ENCODE measurements at places on chromosomes 3 and 15.
A peak's percentile ranks its signal among the peaks of the same experiment; 100 is the strongest.

DNA sequence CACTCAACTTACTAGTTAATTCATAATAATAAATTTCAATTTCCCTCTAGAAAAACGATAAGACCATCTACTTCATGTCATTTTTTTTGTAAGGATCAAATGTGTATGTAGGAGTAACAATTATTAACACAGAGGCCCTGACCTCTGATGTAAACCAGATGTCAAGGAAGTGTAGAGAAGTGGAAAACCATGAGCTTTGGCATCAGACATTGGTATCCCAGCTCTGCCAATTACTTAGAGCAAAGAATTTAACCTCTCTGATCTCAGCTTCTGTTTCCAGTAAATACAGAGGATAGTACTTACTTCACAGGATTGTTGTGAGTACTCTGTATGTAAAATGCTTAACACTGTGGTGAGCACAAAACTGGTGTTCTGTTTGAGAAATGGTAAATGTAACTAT lies 17.5 kb downstream of the AQR start:
- DNase-seq, result no peak

GRCh38 chr15:96893159-96893906 lies 562.8 kb downstream of the NR2F2 start:
- no peak for DNase-seq

DNA sequence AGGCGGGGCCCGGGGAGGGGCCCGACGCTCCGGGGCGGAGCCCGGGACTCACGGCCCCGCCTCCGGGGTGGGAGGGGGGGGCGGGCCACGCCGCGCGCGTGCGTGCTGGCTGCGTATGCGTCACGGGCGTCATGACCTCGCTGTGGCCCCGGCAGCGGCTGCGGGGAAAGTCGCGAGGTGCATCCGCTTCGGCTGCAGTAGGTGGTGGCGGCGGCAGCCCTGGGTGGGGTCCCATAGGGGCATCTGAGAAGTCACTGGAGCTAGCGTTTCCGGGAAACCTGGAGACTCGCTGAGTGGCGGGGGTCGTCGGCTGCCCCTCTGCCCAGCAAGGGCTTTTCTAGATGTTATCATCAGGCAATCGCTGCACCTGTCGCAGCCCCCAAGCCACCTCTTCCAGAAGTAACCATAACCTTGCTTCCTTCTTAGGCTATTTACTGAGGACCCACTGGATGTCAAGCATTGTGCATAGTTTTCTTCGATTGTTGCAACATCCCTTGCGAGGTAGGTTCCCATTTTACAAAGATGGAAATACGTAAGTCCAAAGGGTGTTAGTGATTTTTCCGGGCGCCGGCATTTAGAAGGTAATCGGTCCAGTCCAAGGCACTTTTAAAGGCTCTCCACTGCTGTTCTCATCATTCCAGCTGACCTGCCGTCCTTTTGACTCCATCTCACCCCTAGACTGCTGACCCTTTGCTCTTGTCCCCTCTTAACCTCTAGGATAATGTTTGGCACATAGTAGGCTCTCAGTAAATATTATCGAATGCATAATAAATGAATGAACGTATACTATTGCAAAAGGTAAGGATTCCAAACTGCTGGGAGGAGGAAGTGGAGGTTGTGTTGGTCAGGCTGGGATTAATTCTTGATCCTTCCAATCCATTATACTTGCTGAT lies at the start of gene GDPGP1:
Gene GDPGP1, plus strand, starts transcription at position 114 of the 893 bp plus-strand sequence. CDS start 6,700 bp downstream, outside the sequence.
- DNase-seq, result peak; percentile 40

GRCh38 chr3:58164199-58164879 lies 46.4 kb downstream of the DNASE1L3 start:
- DNase-seq, result no peak

GRCh38 chr15:80550219-80550907 lies 144.7 kb upstream of the ABHD17C start:
- no peak for DNase-seq

- no peak for DNase-seq
Measured at GRCh38 chr15:49902685-49903501, 216.1 kb downstream of the ATP8B4 start.

DNA sequence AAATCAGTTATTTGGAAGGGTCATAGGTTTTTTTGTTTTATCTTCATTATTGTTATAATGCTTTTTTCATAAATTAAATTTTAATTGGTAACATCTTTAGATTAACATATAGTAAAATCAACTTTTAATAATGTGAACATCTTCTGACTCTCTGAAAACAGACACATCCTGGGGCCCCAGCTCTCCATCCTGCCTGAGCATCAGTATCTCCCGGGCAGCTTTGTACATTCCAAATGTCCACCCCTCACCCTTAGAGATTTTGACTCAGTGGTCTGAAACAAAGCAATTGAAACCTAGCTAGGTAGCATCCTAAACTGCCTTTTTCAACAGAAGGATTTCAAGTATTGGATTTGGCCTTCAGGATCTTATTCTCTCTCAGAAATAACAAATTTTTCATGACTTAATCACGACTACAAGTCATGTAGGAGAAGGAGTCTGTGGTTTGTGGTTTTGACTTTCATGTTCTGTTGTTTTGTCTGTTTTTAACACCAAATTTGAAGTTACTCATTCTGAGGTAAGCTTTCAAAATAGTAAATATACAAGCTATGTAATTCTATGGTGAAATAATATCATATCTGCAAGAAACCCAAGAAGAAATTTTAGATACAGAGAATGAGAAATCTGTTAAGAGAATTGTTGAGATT lies 147.3 kb upstream of the UBE2E2 start:
- DNase-seq, result peak; percentile 46

GRCh38 chr3:66598168-66598567 lies 97.3 kb upstream of the LRIG1 start:
- no peak for DNase-seq

DNA sequence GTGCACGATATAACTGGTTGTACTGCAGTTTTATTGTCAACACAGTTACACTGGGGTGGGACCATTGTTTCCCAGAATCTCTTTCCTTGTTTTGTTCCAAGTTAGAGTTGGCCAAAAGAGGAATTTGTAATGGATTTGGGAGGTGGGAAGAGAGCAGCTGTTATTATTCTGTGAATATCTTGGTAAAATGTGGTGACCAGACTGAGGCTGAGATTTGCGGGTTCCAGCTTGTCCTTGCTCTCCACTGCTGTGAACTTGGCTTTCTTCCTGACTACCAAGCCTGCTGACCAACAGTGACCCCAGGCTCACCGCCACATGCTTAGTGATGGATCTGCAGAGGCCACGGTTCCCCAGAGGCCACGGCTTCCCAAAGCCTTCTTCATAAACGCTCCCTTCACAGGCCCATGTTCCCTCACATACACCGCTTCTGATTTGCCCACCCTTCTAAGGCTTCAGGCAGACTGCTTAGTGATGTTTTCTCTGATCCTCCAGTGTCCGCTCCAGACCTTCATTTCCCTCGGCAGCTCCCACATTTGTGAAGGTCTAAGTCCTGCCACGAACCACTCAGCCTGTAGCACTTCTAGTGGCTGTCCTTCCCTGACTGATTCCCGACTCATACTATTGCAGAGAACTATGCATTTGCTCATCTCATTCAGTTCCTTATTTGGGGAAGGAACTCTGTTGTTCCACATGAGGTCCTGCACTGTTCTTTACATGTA lies 525.5 kb upstream of the RGMA start:
- DNase-seq, result no peak

DNA sequence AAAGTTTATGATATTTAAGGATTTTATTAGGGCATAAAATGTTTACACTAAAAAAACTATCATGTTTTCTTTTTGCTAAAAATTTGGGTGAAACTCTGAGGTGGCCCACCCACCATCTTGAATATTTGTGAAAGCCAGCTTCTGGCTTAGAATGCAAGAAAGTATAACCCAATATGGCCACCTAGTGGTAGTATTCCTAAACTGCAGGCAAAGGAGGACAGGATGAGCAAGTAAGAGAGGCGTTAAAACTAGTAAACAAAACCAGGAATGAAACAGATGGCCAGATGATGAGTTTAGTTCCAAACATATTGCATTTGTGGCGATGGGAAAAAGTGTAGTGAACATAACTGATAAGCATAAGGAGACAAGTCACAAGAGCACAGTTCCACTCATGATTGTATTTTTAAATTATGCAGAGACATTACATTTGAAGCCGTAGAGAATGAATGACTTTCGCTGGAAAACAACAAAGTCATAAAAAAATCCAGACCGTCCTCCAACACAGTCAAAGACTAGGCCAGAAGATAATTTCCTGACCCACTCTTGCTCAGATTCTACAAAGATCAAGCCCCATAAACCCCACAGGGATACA lies 103.3 kb upstream of the PRTG start:
- DNase-seq, result peak; percentile 78

DNA sequence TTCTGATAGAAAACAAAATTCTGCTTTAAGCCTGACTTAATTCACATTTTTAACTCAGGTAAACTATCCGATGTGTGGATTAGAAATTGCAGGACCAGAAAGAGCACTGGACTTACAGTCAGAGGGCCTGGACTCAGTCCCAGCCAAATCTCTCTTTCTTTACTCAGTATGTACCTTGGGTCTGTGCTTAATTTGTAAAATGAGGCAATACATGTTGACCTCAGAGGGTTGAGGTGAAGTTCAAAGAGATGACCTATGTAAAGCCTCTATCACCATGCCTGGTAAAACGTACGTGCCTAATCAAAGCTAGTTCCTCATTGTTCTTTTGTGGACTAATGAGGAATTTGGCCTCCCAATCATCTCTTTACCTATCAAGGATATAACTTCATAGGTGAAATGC lies 1.9 kb upstream of the BCL2A1 start:
- no peak for DNase-seq

- DNase-seq, result no peak
Measured at GRCh38 chr15:80478075-80478474, 73.9 kb downstream of the ARNT2 start.

DNA sequence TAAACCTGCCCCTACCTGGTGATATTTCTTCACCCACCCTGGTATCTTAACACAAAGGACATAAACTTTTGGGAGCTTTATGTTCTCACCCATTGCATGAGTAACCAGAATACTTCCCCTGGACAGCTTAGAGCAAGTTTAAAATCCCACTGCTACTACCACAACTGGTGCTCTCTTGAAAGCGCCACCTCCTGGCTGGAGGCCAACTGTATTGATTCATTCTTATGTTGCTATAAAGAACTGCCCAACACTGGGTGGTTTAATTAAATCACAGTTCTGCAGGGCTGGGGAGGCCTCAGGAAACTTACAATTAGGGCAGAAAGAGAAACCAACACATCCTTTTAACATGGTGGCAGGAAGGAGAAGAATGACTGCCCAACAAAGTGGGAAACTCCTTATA lies 592.4 kb downstream of the EPHA3 start:
- no peak for DNase-seq

DNA sequence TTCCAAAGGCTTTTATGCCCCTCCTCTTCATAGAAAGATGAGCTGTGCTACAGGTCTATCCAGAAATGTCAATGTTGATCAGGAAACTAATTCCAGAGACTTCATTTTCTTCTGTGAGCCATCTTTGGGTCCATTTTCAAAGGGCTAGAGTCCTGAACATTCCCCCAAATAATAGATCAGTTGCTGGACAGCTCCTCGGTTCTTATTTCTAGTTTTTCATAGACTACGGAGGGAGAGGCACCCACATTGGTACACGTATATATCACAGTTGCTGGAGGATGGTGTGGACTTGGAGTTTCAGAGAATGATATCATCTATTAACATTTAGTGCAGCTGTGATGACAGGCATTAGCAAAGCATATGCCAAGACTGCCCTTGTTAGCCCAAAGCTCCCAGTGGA lies 59.1 kb downstream of the AGBL1 start:
- no peak for DNase-seq

GRCh38 chr15:100114100-100114499 lies 227.7 kb downstream of the ADAMTS17 start:
- DNase-seq, result no peak

DNA sequence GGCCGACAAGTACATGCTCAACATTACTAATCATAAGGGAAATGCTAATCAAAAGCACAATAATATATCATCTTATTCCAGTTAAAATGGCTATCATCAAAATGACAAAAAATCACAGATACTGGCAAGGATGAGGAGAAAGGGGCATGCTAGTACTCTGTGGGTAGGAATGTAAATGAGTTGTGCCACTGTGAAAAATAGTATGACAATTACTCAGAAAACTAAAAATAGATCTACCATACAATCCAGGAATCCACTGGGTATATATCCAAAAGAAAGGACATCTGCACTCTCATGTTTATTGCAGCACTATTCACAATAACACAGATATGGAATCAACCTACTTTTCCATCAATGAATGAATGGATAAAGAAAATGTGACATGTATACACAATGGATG lies 1256.5 kb downstream of the SI start:
- DNase-seq, result no peak

GRCh38 chr3:143002083-143002712 lies 828 bp downstream of the U2SURP start:
- peak; percentile 69 for DNase-seq

DNA sequence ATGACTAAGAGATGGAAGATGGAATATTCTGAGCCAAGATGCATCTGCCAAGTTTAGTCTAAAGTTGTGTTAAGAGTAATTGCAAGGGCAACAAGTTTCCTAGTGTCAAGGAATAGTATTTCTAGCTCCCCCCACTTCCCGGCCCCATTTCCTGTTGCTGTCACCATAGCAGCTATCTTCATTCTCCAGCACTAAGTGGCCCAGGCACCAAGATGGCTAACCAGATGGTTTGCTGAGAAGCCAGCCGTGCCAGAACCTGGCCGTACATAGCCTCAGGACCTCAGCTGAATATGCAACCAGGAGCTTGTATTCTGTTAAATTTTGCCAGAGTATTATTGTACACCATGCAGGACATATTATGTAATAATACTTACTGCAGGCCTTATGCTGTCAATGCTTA lies 108.8 kb upstream of the UMPS start:
- no peak for DNase-seq

DNA sequence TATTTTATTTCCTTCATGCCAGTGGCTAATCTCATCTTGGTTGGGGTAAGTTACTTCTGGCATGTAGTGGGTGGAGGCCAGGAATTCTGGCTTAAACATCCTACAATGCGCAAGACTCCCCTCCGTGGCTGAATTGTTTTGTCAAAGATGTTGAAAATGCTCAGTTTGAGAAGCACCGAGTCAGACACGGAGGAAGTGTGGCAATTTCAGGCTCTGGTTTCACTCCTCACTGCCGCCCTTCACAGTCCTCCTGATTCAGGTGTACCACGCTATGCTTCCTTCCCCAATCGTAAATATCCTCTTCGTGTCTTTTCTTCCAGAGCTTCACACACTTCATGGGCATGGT lies 150.7 kb downstream of the OPA1 start:
- DNase-seq, result no peak

Data from inflammatory macrophage (primary cell).